IPS DF 6.9 (cell line): ENCODE measurements at places on chromosomes 7 and 10.

GRCh38 chr10:107085665-107086525 is 78.6 kb downstream of the SORCS1 start:
- H3K4me3 ChIP-seq: no peak overlapping the region
- H3K36me3 ChIP-seq: no peaks in the 10 kb centered on the region
- no peak overlapping the region for H3K27ac ChIP-seq

GRCh38 chr10:75462865-75463264 is 31.4 kb downstream of the LRMDA start:
- no peak for DNase-seq
- no peaks in the 10 kb centered on the region for H3K27me3 ChIP-seq
- no peak overlapping the region for H3K4me3 ChIP-seq
- no peak overlapping the region for H3K27ac ChIP-seq

GRCh38 chr10:34615770-34616169 is 199.3 kb downstream of the PARD3 start:
- H3K27me3 ChIP-seq: no peaks in the 10 kb centered on the region
- H3K4me1 ChIP-seq: no peaks in the 10 kb centered on the region
- DNase-seq: no peak
- no peak overlapping the region for H3K27ac ChIP-seq

DNA sequence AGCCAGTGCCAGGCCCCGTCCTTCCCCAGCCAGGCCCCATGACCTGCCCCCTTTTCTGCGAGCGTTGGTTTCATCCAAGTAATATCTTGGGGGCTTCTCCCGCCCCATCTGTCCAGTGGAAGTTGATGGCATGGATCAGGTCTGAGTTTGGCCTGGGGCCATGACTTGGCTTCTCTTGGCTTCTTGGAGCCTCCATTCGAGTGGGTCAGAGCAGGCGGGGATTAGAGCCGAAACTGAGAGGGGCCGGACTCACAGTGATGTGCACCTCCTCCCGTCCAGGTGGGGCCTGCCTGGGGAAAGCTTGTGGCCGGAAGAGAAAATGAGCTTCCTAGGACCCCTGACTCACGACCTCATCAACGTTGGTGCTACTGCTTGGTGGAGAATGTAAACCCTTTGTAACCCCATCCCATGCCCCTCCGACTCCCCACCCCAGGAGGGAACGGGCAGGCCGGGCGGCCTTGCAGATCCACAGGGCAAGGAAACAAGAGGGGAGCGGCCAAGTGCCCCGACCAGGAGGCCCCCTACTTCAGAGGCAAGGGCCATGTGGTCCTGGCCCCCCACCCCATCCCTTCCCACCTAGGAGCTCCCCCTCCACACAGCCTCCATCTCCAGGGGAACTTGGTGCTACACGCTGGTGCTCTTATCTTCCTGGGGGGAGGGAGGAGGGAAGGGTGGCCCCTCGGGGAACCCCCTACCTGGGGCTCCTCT is 15.1 kb upstream of the LIMK1 start:
- no peak overlapping the region for H3K4me3 ChIP-seq
- H3K27ac ChIP-seq: no peak overlapping the region
- no peak for DNase-seq
- no peaks in the 10 kb centered on the region for H3K36me3 ChIP-seq
- H3K4me1 ChIP-seq: peaks cover 6% of the 10 kb centered on the region
- no peaks in the 10 kb centered on the region for H3K27me3 ChIP-seq

GRCh38 chr7:31850066-31850465 is 163.1 kb downstream of the PPP1R17 start:
- H3K4me1 ChIP-seq: no peaks in the 10 kb centered on the region
- DNase-seq: no peak
- H3K27ac ChIP-seq: no peak overlapping the region
- H3K27me3 ChIP-seq: no peaks in the 10 kb centered on the region; the same call in 1 of the 2 replicates

DNA sequence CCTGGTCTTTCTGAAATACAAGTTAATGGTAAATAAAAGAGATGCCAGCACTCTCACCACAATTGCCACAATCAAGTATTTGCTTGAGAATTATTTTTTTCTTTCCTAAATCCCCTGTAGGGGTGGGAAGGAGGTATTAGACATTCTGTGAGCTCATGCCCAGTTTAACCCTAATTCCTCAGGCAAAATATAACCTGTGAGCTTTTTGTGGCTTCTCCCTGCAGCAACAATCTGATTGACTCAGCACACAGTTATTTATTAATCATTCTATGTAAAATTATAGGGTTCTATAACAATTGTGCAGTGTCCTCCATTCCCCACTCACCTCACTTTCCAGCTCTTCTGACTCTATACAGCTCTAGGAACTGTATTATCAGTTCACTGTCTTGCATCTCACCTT is 66.3 kb downstream of the GLI3 start:
- no peak overlapping the region for H3K4me3 ChIP-seq
- H3K27ac ChIP-seq: no peak overlapping the region
- no peak for DNase-seq

DNA sequence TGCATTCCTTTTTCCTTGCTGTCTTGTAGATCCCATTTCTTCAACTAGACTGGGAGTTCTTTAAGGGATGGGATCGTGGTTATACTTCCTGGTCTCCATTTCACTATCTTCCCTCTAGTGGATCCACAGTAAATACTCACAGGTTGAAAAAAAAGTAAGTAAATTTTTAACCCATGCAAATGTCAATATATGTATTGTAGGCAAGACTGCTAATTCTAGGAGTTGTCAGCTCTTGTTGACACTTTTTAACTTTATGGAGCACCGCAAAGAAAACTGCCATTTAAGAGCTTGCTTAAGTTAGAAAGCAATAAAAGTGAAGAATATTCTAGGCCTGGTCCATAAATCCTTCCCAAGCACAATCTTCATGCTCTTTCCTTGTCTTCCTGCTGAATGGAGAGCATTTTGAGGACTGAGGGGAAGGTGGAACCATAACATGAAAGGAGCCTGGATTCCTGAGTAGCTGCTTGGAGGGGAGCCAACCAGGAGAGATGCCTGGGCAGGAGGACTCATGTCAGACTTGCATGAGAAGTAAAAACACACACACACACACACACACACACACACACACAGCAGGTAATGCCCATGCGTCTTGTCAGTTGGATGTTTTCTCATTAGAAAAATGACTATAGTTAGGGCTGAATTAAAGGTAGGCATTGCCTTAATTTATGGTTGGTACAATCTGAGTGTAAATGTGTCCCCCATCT is 32.2 kb downstream of the VWA2 start:
- no peak overlapping the region for H3K4me3 ChIP-seq
- H3K27ac ChIP-seq: no peak overlapping the region
- no peak for DNase-seq
- H3K36me3 ChIP-seq: no peaks in the 10 kb centered on the region
- no peaks in the 10 kb centered on the region for H3K4me1 ChIP-seq

DNA sequence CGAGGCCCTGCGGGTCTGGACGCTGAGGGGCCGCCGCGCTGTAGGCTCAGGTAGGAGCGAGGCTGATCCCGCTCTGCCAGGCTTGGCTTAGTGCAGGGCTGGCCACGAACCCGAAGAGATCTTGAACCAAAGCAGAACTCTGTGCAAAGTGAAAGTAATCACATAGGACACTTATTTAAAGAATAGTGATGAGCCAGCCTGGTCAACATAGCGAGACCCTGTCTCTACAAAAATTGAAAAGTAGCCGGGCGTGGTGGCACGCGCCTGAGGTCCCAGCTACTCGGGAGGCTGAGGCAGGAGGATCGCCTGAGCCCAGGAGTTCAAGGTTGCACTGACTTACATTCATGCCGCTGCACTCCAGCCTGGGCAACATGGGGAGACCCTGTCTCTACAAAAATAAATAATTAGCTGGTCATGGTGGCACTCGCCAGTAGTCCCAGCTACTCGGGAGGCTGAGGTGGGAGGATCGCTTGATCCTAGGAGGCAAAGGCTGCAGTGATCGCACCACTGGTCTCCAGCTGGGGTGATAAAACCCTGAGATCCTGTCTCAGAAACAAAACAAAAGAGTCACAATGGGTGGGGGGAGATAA is 541 bp downstream of the ZSCAN25 start:
- DNase-seq: no peak
- peak overlapping the region; percentile 82 for H3K4me3 ChIP-seq
- peaks cover 14% of the 10 kb centered on the region; the same call in 1 of the 2 replicates for H3K36me3 ChIP-seq
- no peaks in the 10 kb centered on the region for H3K27me3 ChIP-seq
- H3K4me1 ChIP-seq: no peaks in the 10 kb centered on the region
- H3K27ac ChIP-seq: no peak overlapping the region

DNA sequence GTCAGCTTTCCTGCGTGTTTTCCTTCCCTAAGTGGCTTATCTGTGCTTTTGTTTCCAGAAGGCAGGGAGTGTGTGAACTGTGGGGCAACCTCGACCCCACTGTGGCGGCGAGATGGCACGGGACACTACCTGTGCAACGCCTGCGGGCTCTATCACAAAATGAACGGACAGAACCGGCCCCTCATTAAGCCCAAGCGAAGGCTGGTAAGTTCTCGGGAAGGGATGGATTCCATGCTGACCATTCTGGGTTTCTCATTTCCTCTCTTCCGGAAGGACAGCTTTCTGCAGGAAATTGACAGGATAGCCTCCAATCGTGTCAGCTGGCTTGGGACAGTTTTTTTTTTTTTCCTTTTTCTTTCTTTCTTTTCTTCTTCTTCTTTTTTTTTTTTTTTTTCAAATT is 9.4 kb downstream of the GATA3 start:
- H3K27ac ChIP-seq: no peak overlapping the region
- no peak for DNase-seq
- H3K4me1 ChIP-seq: peaks cover 15% of the 10 kb centered on the region
- peaks cover 36% of the 10 kb centered on the region for H3K27me3 ChIP-seq

GRCh38 chr7:99120501-99120900 is 23.4 kb downstream of the SMURF1 start:
- H3K4me3 ChIP-seq: no peak overlapping the region
- no peaks in the 10 kb centered on the region; the same call in 1 of the 2 replicates for H3K4me1 ChIP-seq
- no peak for DNase-seq
- no peaks in the 10 kb centered on the region for H3K36me3 ChIP-seq

DNA sequence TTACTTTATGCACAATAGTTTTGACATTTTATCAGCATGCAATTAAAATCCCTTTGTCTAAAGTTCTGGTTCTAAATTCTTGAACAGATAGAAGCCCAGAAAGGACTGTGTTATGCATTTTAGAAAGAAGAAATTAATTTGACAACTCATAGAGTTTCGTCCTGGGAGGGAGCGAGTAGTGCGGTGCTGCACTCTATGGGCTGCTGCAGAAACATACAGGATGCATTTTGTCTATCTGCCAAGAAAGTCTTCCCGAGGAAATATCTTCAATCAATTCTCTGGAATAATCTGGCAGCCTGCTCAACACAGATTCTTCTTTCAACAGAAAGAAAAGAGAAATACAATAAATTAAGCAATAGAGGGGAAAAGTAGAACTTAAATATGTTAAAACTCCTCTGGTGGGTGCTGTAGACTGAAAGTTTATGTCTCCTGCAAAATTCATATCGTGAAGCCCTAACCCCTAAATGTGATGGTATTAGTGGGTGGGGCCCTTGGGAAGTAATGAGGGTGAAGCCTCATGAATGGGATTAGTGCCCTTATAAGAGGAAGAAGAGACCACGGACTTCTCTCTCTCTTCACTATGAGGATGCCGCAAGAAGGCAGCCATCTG is 39.0 kb upstream of the IFRD1 start:
- H3K36me3 ChIP-seq: no peaks in the 10 kb centered on the region

GRCh38 chr7:41832941-41833340 is 130.1 kb upstream of the INHBA start:
- H3K4me3 ChIP-seq: no peak overlapping the region
- no peaks in the 10 kb centered on the region for H3K36me3 ChIP-seq
- DNase-seq: no peak
- H3K27ac ChIP-seq: no peak overlapping the region

DNA sequence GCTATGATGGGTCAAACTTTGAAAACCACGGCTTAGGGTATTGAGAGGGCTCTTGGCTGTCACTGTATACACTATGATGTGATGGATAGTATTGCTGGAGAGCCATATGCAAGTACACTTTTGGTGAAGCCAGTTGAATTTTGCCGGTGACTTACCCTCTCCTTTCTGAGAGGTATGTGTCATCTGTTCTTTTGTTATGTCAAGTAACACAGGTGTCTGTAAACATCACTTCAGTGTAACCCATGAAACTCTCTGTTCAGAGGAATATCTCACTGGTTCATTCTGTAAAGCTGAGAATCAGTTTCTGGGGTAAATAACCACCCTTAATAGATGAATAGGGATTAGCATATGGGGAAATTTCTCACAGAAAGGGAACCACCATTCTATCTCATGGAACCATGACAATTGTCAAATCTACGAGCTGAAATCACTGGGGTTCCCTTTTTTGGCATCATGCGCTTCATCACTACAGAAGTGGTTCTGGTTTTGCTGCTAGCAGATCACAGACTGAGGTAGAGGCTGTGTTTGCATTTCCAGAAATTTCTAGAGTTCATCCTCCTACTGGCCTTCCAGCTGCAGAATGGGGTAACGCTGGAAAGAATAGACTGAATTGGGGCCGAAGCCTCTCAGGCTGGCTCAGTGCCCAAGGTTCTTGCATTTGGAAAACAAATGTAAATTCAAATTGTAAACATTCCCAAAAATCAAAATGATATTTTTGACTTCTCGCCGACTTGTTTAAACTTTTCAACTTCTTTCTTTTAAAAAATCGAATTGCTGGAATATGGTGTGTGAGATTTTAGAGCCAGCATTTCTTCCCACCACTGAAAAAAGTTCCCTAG is 83.3 kb upstream of the CREB5 start:
- no peaks in the 10 kb centered on the region for H3K27me3 ChIP-seq
- H3K4me3 ChIP-seq: no peak overlapping the region
- DNase-seq: no peak
- peaks cover 1% of the 10 kb centered on the region; the same call in 1 of the 2 replicates for H3K4me1 ChIP-seq
- no peak overlapping the region for H3K27ac ChIP-seq
- no peaks in the 10 kb centered on the region for H3K36me3 ChIP-seq

- no peak overlapping the region for H3K27ac ChIP-seq
- H3K4me3 ChIP-seq: no peak overlapping the region
- H3K27me3 ChIP-seq: no peaks in the 10 kb centered on the region
- no peaks in the 10 kb centered on the region for H3K36me3 ChIP-seq
Measured at GRCh38 chr7:134878746-134879357, 99.4 kb downstream of the CALD1 start.

DNA sequence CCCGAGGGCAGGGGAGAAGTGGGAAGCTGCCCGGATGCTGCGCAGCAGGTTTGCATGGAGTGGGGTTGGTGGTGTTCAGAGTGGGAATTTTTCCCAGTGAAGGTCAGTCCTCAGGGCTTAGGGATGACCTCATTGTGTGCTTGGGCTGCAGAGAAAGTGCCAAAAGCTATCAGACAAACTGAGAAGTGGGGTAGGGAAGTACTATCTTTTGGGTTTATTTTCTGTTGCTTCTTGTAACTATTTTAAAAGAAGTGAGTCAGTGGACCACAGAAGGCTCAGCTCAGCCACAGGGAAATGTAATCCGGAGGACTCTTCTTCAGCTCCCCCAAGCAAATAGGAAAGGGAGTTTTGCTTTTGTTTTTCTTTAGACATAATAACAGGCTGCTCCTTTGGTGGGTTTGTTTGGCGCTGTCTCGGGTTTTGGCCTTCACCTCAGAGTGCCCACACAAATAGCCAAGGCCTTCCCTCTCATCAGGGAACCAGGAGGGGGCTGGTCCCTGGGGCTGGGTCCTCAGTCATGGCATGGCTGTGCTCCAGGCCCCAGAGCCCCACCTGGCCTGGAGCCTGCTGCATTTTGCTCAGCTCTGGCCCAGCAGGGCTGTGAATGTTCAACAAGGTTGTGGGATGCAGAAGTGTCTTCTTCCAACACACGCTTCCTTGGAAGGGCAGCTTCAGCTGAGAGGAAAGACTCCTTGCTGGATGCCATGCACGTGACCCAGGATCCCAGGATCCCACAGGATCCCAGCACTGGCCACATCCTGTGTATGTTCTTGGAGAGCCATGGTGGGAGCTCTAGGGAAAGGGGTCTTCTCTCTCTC is 5.4 kb upstream of the FAM170B start:
- H3K36me3 ChIP-seq: no peaks in the 10 kb centered on the region
- H3K4me1 ChIP-seq: peaks cover 2% of the 10 kb centered on the region; the same call in 1 of the 2 replicates
- DNase-seq: no peak
